ENCODE measurements at places on chromosomes 12 and 14.
A peak's percentile ranks its signal among the peaks of the same experiment; 100 is the strongest.

- DNase-seq: no peak
- peaks cover 15% of the 10 kb centered on the region for H3K4me1 ChIP-seq
- H3K4me3 ChIP-seq: peak overlapping the region; percentile 100
- H3K27me3 ChIP-seq: peaks cover 2% of the 10 kb centered on the region
Observed at GRCh38 chr12:57783466-57783801, 847 bp downstream of the TSFM start.

DNA sequence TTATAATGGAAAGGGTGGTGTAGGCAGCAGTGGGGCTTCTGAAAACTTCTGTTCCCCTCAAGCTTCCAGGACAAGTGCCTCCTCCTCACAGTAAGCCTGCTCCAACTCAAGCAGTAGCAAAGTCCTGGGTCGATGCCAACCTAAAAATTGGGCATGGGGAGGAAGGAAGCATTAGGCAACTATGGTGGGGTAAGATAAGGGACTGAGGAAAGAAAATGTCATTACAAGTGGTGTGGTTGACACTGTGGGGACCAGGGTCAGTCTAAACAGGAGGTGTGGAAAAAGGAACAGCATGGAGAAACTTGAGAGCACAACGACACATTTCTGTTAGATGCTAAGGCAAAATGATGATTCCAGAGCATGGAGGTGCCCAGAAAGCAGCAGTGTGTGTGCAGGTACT lies 34.9 kb downstream of the WIF1 start:
- no peak overlapping the region for H3K27ac ChIP-seq
- DNase-seq: no peak
- no peaks in the 10 kb centered on the region for H3K36me3 ChIP-seq
- H3K27me3 ChIP-seq: no peaks in the 10 kb centered on the region
- H3K4me1 ChIP-seq: peaks cover 3% of the 10 kb centered on the region

DNA sequence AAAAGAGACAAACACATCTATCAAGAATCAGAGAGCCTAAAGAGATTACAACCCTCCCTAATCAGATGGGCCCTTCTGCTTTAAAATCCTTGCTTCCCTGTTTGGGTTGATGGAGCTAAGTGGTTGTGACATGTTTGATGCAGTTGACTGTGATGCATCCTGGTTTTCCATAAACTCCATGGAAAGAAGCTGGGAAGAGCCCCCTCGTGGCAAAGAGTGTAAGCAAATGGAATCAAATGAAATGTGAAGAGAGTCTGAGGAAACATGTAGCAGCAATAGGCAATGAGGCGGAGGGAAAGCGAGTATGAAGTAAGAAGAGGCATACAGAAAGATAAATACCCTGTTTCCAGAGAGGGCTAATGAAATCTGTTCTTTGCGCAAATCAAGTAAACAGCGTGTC lies 70.4 kb upstream of the SLCO1C1 start:
- DNase-seq: peak; percentile 38
- no peaks in the 10 kb centered on the region for H3K36me3 ChIP-seq
- H3K27ac ChIP-seq: no peak overlapping the region
- peaks cover 12% of the 10 kb centered on the region for H3K4me1 ChIP-seq

- H3K27ac ChIP-seq: no peak overlapping the region
- DNase-seq: no peak
- peaks cover 48% of the 10 kb centered on the region for H3K36me3 ChIP-seq
- H3K4me3 ChIP-seq: peak overlapping the region; percentile 48
Observed at GRCh38 chr12:64142382-64142781, 79.7 kb downstream of the KICS2 start.
